ENCODE measurements at places on chromosomes 13 and 19.
A peak's percentile ranks its signal among the peaks of the same experiment; 100 is the strongest.

- DNase-seq: peak; percentile 97
- H3K27ac ChIP-seq: no peak overlapping the region
- H3K36me3 ChIP-seq: no peaks in the 10 kb centered on the region
- no peak overlapping the region for H3K4me3 ChIP-seq
Measured at GRCh38 chr19:56838909-56839651, 1.4 kb downstream of the PEG3 start.

DNA sequence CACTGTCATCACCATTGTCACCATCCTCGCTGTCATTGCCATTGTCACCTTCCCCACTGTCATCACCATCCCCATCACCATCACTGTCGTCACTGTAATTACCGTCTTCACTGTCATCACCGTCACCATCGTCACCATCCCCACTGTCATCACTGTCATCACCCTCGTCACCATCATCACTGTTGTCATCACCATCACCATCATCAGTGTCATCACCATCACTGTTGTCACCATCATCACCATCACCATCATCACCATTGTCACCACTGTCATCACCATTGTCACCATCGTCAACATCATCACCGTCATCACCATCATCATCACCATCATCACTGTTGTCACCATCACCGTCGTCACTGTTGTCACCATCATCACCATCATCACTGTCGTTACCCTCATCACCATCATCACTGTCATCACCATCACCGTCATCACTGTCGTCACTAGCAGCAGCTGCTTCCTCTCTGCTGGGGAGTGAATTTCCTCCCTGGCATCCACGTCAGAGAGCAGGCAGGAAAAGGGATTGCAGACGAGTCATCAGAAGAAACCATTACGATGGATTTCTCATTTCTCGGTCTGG, 27.3 kb downstream of the TMEM255B start:
- peaks cover 2% of the 10 kb centered on the region for H3K27me3 ChIP-seq
- H3K4me3 ChIP-seq: no peak overlapping the region
- H3K4me1 ChIP-seq: no peaks in the 10 kb centered on the region
- no peak overlapping the region for H3K27ac ChIP-seq
- peak; percentile 53 for DNase-seq

GRCh38 chr13:34410678-34411077, 531.4 kb upstream of the NBEA start:
- H3K36me3 ChIP-seq: no peaks in the 10 kb centered on the region
- H3K27me3 ChIP-seq: no peaks in the 10 kb centered on the region
- H3K27ac ChIP-seq: no peak overlapping the region
- H3K4me3 ChIP-seq: no peak overlapping the region
- peak; percentile 51 for DNase-seq
- H3K4me1 ChIP-seq: no peaks in the 10 kb centered on the region

GRCh38 chr13:76833441-76833954, 52.7 kb downstream of the KCTD12 start:
- no peak overlapping the region for H3K27ac ChIP-seq
- no peak for DNase-seq
- H3K4me1 ChIP-seq: no peaks in the 10 kb centered on the region
- H3K27me3 ChIP-seq: no peaks in the 10 kb centered on the region
- no peaks in the 10 kb centered on the region for H3K36me3 ChIP-seq

- no peak for DNase-seq
- H3K27me3 ChIP-seq: no peaks in the 10 kb centered on the region
- peaks cover 24% of the 10 kb centered on the region for H3K4me1 ChIP-seq
- H3K4me3 ChIP-seq: peak overlapping the region; percentile 0
- H3K36me3 ChIP-seq: no peaks in the 10 kb centered on the region
Measured at GRCh38 chr13:23411220-23411619, 22.3 kb downstream of the SACS start.

DNA sequence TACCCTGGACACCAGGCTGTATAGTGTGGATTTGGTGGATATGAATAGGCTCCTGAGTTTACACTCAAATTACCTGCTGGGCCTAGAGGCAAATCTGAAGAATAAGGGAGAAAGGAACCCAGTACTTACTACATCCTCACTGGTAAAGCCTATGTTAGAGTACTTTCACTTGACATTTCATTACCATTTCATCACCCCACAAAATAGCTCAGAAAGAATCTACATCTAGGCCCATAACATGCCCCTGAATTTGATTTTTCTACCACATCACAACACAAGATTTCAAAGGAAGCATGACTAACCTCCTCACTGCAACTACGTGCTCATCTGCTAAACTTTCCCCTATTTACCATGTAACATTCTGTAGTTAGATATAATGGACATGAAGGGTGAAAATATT, 43.3 kb downstream of the VWA8 start:
- no peak overlapping the region for H3K4me3 ChIP-seq
- peaks cover 34% of the 10 kb centered on the region for H3K4me1 ChIP-seq
- DNase-seq: no peak
- no peaks in the 10 kb centered on the region for H3K27me3 ChIP-seq
- H3K36me3 ChIP-seq: no peaks in the 10 kb centered on the region

- DNase-seq: peak; percentile 13
- H3K27me3 ChIP-seq: no peaks in the 10 kb centered on the region
- no peaks in the 10 kb centered on the region for H3K4me1 ChIP-seq
- no peak overlapping the region for H3K4me3 ChIP-seq
Measured at GRCh38 chr19:14632286-14632685, 42.4 kb downstream of the ADGRE3 start.

DNA sequence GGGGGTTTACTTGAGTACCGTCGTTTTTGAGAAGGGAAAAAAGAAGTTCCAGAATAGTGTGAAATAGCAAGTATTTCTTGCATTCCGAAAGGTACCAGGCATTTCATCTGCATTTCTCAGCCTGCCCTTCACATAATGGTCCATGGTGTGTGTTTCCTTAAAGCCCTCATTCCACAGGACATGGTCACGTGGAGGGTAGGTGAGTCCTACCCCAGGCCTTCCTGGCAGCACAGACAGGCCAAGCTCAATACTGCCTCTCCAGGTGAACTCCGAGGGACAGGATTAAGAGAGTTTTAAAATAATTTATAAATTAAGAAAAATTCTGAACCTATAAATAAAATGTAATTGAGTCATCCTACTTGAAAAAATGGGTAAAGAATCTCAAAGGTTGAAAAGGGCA, 64.7 kb downstream of the TNFRSF19 start:
- peaks cover 26% of the 10 kb centered on the region for H3K4me1 ChIP-seq
- no peaks in the 10 kb centered on the region for H3K27me3 ChIP-seq
- DNase-seq: no peak
- H3K27ac ChIP-seq: no peak overlapping the region
- no peak overlapping the region for H3K4me3 ChIP-seq

GRCh38 chr13:66835040-66835628, 395.0 kb downstream of the PCDH9 start:
- H3K4me1 ChIP-seq: peaks cover 14% of the 10 kb centered on the region
- H3K27me3 ChIP-seq: no peaks in the 10 kb centered on the region
- peak; percentile 60 for DNase-seq
- H3K36me3 ChIP-seq: no peaks in the 10 kb centered on the region
- peak overlapping the region; percentile 38 for H3K27ac ChIP-seq

DNA sequence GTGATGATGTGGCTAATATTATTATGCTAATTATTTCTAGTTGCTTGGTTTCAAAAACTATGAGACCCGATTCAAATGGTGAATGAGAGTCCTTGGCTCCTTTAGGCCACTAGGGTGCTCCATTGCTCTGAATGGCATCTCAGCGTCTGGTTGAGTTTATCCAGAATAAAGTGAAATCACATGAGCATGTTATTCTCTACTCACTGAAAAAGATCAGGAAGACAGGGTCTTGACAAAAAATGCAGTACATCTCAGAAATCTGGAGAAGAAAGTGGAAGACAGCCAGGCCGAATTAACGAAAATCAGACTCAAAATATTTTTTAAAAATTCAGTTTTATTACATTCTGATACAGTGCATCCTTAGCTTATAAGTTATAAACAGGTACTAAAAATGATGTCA, 516.2 kb downstream of the MYO16 start:
- H3K27ac ChIP-seq: no peak overlapping the region
- H3K36me3 ChIP-seq: no peaks in the 10 kb centered on the region
- no peaks in the 10 kb centered on the region for H3K27me3 ChIP-seq
- peak; percentile 84 for DNase-seq
- H3K4me3 ChIP-seq: no peak overlapping the region
- H3K4me1 ChIP-seq: no peaks in the 10 kb centered on the region

GRCh38 chr13:34750078-34750931, 191.8 kb upstream of the NBEA start:
- DNase-seq: peak; percentile 7
- peak overlapping the region; percentile 8 for H3K4me3 ChIP-seq
- peaks cover 6% of the 10 kb centered on the region for H3K4me1 ChIP-seq
- no peaks in the 10 kb centered on the region for H3K36me3 ChIP-seq
- no peak overlapping the region for H3K27ac ChIP-seq

DNA sequence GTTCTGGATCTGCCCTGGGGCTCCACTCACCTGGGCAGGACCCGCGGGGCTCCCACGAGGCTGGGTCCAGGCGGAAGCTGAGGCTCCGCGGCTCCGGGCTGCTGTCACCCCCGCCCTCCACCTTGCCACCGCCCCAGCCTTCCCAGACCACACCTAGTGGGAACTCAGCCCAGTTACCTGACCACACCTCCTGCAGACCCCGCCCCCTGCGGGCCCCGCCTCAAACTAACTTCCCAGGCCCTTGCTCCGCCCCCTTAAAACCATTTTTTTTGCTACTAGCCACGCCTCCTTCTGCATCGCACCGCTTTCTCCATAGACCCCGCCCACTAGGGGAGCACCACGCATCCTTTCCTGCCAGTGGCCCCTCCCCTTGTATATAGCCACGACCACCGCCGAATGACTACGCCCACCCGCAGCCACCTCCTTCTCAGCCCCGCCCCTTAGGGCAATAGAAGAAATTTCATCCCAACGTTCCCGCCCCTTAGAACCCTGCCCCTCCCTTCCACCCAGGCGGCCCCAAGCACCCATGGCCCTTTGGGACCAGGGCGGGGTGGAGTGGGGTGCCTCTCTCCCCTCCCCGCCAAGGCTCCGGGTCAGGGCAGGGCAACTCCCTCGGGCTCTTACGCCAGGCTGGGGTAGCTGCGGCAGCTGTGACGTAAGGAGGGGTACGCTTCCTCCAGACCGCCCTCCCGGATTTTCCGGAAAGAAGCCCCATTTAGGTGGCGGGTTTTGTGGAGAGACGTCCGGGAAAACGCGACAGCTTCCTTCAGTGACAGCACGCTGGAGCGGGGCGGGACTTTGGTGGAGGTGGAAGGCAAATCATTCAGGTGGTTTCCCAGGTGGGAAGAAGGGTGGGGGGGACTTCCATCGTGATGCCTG, at the start of gene SH2D3A:
Gene SH2D3A, minus strand, starts transcription at position 79 of the 879 bp plus-strand sequence. CDS start 3,687 bp downstream, outside the sequence.
- no peaks in the 10 kb centered on the region for H3K4me1 ChIP-seq
- peak; percentile 79 for DNase-seq
- H3K27ac ChIP-seq: no peak within 1 kb of the TSS
- no peaks in the 10 kb centered on the region for H3K36me3 ChIP-seq
- H3K4me3 ChIP-seq: peak within 1 kb of the TSS; percentile 34

GRCh38 chr19:3721131-3721886, 13.1 kb downstream of the TJP3 start:
- peaks cover 22% of the 10 kb centered on the region for H3K27me3 ChIP-seq
- DNase-seq: peak; percentile 90
- H3K36me3 ChIP-seq: no peaks in the 10 kb centered on the region
- H3K4me3 ChIP-seq: peak overlapping the region; percentile 21

DNA sequence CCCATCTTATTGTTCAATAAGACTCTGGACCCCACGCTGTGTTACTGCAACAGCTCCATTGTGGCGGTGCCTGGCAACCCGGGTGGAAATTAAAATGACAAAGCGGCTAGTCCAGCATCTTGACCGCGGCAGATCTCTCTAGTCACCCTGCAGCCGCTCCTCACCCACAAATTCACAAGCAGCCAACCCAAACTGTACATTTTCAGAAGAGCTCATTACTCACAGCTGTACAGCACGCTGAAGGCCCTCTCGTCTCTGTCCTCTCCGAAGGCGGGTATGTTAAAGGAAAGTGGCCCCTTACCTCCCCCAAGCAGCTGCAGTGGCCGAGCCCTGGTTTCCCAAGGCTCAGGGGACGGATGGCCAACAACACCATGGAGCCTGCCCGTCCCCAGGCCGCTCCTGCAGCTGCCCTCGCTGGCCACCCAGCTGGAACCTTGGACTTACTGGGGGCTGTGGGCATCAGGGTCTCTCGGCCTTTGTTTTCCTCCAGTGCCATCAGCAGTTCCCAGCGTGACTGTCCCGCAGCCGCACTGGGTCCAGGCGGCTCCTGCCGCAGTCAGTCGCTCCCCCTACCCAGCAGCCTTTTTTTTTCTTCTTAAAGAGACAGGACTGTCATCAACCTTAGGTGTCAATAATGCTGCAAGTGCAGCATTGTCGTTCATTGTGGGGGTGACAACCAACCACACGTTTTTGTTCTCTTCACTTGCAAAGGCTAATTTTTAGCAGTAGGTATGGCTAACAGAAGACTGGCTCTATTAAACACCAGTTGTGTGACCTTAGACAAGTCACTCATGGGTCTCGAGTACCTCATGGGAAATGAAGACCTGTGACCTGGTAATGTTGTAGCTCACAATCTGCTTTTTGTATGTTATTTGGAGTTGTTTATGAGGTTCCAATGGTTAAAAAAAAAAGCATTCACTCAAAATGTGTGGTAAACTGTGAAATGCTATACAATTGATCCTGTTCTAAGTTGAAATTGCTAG, at the start of gene SACS:
Gene SACS, minus strand, starts transcription at position 532 of the 983 bp plus-strand sequence. CDS start 22,463 bp downstream, outside the sequence.
- DNase-seq: peak; percentile 76
- no peaks in the 10 kb centered on the region for H3K27me3 ChIP-seq
- peak within 1 kb of the TSS; percentile 90 for H3K4me3 ChIP-seq
- H3K36me3 ChIP-seq: no peaks in the 10 kb centered on the region
- peaks cover 6% of the 10 kb centered on the region for H3K4me1 ChIP-seq

DNA sequence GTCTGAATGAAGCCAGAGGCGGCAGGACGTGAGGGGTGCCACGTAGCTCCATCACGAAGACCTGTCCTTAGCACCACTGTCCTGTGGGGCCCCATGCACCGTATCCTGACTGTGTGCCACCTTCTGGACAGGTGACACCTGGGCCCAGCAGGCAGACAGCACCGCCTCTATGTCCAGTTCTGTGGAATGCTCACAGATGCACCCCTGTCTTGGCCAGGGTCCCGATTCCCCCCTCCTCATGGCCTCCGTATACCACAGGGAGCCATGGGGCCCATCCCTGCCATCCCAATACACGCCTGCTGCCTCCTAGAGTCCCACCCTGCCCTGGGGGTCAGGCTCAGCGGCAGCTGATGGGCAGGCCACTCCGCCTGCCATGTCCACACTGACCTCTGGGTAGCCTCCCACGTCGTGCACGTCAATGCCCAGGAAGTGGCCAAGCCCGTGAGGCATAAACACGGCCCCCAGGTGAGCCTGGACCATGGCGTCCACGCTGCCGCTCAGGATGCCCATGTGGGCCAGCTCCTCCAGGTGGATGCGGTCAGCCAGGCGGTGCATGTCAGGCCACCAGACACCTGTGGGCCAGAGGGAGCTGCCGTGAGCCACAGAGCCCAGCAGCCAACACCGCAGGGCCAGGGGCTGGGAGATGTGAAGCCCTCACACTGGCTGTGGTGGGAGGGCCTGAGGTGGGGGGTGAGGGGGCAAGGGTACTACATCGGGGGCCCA, 17.6 kb downstream of the CEBPG start:
- H3K27ac ChIP-seq: no peak overlapping the region
- no peaks in the 10 kb centered on the region for H3K36me3 ChIP-seq
- DNase-seq: no peak

GRCh38 chr13:61954092-61954491, 538.4 kb upstream of the PCDH20 start:
- H3K36me3 ChIP-seq: no peaks in the 10 kb centered on the region
- no peak overlapping the region for H3K4me3 ChIP-seq
- H3K4me1 ChIP-seq: no peaks in the 10 kb centered on the region

All from cardiac muscle cell (in vitro differentiated cells and primary cell).